ENCODE measurements at places on chromosomes 6 and 20.

GRCh38 chr6:43009124-43009523 lies 4.6 kb downstream of the MEA1 start:
- DNase-seq, result no peak

- no peak for DNase-seq
These were observed 230.1 kb upstream of the PRND start for GRCh38 chr20:4491643-4492042.

GRCh38 chr6:136326038-136326553 lies 36.5 kb upstream of the BCLAF1 start:
- no peak for DNase-seq

DNA sequence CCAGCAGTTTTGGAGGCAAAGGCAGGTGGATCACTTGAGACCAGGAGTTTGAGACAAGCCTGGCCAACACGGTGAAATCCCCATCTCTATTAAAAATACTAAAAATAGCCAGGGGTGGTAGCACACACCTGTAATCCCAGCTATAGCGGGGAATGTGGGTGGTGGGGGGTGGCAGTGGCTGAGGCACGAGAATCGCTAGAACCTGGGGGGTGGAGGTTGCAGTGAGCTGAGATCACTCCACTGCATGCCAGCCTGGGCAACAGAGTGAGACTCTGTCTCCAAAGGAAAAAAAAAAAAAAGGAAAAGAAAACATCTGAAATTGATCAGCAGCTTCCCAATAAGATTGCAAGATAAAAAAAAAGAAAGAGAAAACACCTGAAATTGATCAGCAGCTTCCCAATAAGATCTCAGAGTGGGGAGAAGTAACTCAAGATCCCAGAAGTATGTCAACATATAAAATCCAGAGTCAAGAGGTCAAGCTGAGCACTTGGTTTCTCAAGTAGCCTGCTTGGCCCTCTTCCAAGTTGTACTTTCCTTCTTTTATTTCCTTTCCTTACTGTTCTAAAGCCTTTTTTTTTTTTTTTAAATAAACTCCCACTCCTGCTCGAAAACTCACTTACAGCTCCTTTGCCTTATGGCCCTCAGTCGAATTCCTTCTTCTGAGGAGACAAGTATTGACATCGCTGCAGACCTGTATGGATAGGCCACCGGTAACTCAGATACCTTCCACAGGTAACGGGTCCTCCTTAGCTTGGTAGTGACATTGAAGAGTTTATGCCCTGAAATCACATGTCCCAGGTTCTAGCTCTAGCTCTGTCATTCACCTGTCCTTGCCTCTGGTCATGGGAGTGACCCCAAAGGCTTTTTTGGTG lies 368.5 kb upstream of the SYNCRIP start:
- no peak for DNase-seq
